ENCODE measurements at places on chromosomes 5 and 9.
A peak's percentile ranks its signal among the peaks of the same experiment; 100 is the strongest.

DNA sequence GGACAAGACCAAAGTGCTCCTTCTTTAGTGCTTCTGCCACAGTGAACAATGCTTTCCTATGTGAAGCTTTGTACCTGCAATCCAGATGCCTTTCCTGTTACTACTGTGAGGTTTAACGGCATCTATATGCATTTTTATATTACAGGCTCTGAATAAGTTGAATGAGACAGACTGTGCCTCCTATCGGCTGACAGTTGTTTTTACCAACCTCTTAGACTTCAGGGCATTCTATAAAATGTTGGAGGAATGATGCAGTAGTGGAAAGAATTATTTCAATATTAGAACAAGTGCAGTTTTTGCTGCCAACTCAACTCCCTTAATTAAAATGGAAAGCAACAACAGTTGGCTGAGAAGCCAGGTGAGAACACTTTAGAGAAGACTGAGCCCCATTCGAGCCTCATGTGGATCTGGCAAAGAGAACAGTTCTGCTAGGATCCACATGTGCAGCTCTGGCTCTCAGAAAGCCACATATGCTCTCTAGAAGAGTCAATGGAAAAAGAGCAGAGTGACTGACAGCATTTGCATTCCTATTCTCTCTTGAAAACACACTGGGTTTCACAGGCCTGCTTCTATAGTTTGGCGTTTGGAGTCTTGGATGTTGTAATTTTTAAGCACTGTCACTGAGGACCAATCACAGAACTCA, 147.5 kb downstream of the LURAP1L start:
- no peaks in the 10 kb centered on the region for H3K27me3 ChIP-seq
- no peaks in the 10 kb centered on the region for H3K36me3 ChIP-seq
- no peaks in the 10 kb centered on the region for H3K4me1 ChIP-seq

- H3K4me1 ChIP-seq: no peaks in the 10 kb centered on the region
- no peak overlapping the region for H3K27ac ChIP-seq
- H3K4me3 ChIP-seq: no peak overlapping the region
- 0 out of 2 replicates have a peak, but pooled peaks cover 1% of the 10 kb centered on the region for H3K27me3 ChIP-seq
- no peaks in the 10 kb centered on the region for H3K36me3 ChIP-seq
Measured at GRCh38 chr5:61651195-61651594, 319.1 kb downstream of the ZSWIM6 start.

- H3K4me1 ChIP-seq: no peaks in the 10 kb centered on the region
- no peak overlapping the region for H3K4me3 ChIP-seq
- no peak for DNase-seq
- H3K27ac ChIP-seq: no peak overlapping the region
Measured at GRCh38 chr9:123217128-123217654, 51.2 kb downstream of the STRBP start.

- H3K4me3 ChIP-seq: no peak within 1 kb of the TSS
- H3K36me3 ChIP-seq: no peaks in the 10 kb centered on the region
- DNase-seq: peak; percentile 5
- no peak within 1 kb of the TSS for H3K27ac ChIP-seq
Measured at GRCh38 chr5:141121563-141121962, at the start of gene PCDHB4. PCDHB4 (plus strand) TSS chr5:141121818; CDS start chr5:141121999, 181 bp downstream.

DNA sequence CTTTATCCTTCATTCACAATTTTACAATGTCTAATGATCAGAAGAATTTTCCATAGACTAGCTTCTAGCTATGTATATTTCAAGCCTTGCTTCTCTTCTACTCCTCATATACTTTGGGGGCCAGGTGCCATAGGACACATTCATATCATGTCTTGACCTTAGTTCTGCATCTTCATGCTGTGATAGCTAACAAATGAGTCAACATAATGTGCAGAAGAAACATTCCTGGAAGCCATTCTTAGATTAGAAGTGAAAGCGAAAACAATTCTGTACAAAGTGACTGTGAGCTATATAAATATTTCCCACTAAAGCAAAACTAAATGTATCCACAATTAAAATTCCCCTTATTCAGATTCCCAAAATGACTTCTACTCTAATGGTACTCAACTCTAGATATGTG, 320.2 kb upstream of the NREP start:
- H3K27ac ChIP-seq: no peak overlapping the region
- H3K27me3 ChIP-seq: no peaks in the 10 kb centered on the region
- H3K4me3 ChIP-seq: no peak overlapping the region
- DNase-seq: no peak
- no peaks in the 10 kb centered on the region for H3K4me1 ChIP-seq

DNA sequence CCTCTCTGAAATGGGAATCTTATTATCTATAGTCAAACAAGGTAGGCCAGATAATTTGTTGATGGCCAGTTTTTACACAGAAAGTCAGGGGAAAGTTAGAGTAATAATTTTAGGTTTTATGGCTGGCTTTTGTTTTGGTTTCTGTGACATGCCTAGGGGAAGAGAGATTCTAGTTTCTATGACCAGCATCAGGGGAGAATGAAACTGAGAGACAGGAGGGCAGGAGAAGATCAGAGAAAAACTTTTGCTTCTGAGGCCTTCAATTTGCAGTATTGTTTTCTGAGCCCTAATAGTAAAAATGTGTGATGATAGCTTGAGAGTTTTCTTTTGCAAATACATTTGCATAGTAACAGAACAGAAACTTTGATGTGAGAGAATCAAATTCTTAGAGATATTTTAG, 564.3 kb downstream of the ZNF608 start:
- H3K4me1 ChIP-seq: no peaks in the 10 kb centered on the region
- no peak for DNase-seq
- no peak overlapping the region for H3K27ac ChIP-seq
- H3K4me3 ChIP-seq: no peak overlapping the region

DNA sequence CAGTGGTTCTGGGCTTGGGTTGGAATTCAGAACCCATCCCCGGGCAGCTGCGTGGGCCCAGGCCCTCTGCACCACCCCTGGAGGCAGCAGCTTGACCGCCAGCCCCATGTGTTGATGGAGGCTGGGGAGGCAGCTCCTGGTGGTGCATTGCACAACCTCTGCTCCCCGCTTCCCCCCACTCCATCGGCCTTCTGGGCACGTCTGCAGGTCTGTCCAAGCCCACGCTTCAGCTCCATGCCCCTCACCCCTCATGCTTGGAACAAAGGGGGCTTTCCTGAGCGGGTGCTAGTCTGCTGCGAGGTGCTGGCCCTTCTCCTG, 1.4 kb downstream of the NCS1 start:
- peaks cover 16% of the 10 kb centered on the region for H3K4me1 ChIP-seq
- H3K36me3 ChIP-seq: no peaks in the 10 kb centered on the region
- H3K27ac ChIP-seq: no peak overlapping the region

GRCh38 chr9:98851730-98852459, 44.4 kb downstream of the GALNT12 start:
- DNase-seq: no peak
- H3K36me3 ChIP-seq: no peaks in the 10 kb centered on the region
- no peak overlapping the region for H3K4me3 ChIP-seq
- no peak overlapping the region for H3K27ac ChIP-seq
- peaks cover 11% of the 10 kb centered on the region for H3K4me1 ChIP-seq

DNA sequence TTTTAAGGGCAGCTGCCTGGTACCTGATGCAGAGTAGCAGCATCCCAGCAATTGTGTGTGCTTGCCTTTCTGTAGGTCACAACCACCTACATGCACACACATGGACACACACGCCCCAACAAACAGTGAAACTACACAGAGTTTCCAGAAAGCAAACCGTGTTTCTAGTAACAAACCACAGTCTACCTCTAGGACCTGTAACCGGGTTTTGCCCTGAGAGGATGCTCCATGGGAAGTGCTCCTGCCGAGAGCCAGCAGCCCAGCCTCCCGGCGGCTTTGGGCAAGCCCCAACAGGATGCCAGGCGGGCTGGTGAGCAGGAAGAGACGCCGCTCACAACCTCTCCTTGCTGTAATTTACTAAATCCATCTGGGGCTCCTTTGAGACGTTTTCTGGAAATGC, 4.1 kb upstream of the TCF7 start:
- H3K27me3 ChIP-seq: peaks cover 28% of the 10 kb centered on the region
- no peak for DNase-seq
- no peak overlapping the region for H3K27ac ChIP-seq
- H3K4me1 ChIP-seq: peaks cover 64% of the 10 kb centered on the region
- no peak overlapping the region for H3K4me3 ChIP-seq

GRCh38 chr5:191036-191948, at the start of gene LRRC14B:
LRRC14B (plus strand) TSS chr5:191495; CDS start chr5:191539, 44 bp downstream.
- no peak within 1 kb of the TSS for H3K27ac ChIP-seq
- no peak within 1 kb of the TSS for H3K4me3 ChIP-seq
- no peaks in the 10 kb centered on the region for H3K27me3 ChIP-seq
- no peaks in the 10 kb centered on the region for H3K36me3 ChIP-seq
- DNase-seq: no peak
- H3K4me1 ChIP-seq: peaks cover 23% of the 10 kb centered on the region

DNA sequence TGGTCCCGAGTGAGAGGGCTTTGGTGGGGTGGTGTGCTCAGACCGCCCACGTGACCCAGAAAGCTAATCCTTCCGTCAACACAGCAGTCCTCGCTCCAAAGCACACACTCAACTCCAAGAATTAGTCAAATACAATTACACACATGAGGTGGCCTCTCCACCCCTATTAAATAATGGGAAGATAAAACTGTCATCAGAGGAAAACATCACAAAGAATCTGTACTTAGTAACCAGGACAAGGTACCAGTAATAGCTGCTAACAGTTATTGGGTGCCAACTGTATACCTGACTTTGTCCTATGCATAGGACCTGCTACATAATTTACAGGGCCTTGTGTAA, 222.8 kb downstream of the HSPA4 start:
- H3K27me3 ChIP-seq: no peaks in the 10 kb centered on the region
- peak; percentile 68 for DNase-seq
- no peak overlapping the region for H3K4me3 ChIP-seq
- no peak overlapping the region for H3K27ac ChIP-seq

- no peak for DNase-seq
- H3K27ac ChIP-seq: no peak overlapping the region
- peaks cover 19% of the 10 kb centered on the region for H3K4me1 ChIP-seq
- H3K4me3 ChIP-seq: no peak overlapping the region
- no peaks in the 10 kb centered on the region for H3K36me3 ChIP-seq
- peaks cover 36% of the 10 kb centered on the region for H3K27me3 ChIP-seq
Measured at GRCh38 chr5:150625831-150626746, 14.4 kb upstream of the SYNPO start.

DNA sequence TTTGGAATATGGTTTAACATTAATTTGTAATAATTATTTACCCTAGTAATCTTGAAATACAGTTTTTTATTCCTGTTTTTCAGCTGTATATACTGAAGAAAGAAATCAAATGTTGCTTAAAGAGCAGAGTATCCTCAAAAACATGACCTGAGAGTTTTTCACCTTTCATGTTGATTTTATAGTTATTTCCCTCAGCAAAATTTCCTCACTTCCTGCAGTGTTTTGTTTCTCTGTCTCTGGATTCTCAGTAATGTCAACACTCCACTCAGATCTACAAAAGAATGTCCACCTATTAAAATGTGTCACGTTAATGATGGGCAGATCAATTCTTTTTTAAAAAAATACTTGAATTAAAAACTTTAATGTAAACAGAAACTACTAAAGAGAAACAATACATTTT, 398.3 kb downstream of the ANXA1 start:
- H3K4me1 ChIP-seq: peaks cover 53% of the 10 kb centered on the region
- peak; percentile 31 for DNase-seq

DNA sequence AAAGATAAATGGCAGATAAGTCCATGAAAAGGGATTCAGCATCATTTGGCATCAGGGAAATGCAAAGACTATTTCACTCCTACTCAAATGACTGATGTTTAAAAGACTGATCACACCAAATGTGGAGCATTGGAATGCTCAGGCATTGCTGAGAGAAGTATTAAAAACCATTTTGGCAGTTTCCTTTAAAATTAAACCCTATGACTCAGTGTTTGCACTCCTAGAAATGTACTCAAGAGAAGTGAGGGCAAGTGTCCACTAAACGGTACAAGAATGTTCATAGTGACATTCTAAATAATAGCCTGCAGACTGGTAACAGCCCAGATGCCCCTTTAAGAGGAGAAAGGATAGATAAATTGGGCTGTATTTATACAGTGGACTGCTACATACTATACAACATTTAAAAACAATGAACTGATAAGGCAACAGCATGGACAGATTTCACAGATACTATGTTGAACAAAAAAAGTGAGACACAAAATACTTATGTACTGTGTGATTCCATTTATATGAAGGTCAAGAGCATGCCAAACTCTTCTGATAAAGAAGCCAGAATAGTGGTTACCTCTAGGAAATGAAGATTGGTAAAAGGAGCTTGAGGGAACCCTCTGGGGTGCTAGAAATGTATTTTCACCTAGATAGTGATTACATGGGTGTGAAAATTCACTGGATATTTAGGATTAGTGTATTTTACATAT, 24.6 kb downstream of the APC start:
- H3K27me3 ChIP-seq: no peaks in the 10 kb centered on the region
- H3K27ac ChIP-seq: no peak overlapping the region
- no peaks in the 10 kb centered on the region for H3K36me3 ChIP-seq
- DNase-seq: no peak
- no peaks in the 10 kb centered on the region for H3K4me1 ChIP-seq
- no peak overlapping the region for H3K4me3 ChIP-seq

GRCh38 chr5:142888469-142889085, 118.4 kb downstream of the ARHGAP26 start:
- no peak overlapping the region for H3K27ac ChIP-seq
- H3K4me1 ChIP-seq: 0 out of 2 replicates have a peak, but pooled peaks cover 7% of the 10 kb centered on the region
- no peaks in the 10 kb centered on the region for H3K27me3 ChIP-seq
- H3K36me3 ChIP-seq: 0 out of 3 replicates have a peak, but pooled peaks cover 10% of the 10 kb centered on the region
- H3K4me3 ChIP-seq: no peak overlapping the region

DNA sequence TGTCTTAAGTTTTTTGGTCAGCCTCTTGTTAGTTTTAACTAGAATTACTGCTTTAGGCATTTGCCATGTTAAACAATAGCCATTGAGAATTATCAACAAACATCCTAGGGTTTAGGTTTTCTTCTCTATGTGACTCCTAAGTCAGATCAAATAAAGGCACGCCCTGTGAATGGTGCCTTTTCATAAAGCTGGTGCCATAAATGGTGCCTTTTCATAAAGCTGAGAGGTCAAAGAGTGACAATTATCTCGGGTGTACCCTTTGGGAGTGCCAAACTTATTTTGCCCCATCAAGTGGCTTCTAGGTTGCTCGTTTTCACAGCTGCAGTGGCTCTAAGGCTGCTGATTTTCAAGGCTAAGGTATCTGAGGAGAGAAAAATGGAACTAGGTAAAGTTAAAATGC, 391.6 kb downstream of the DMRTA1 start:
- no peaks in the 10 kb centered on the region for H3K4me1 ChIP-seq
- no peaks in the 10 kb centered on the region for H3K27me3 ChIP-seq
- no peak overlapping the region for H3K4me3 ChIP-seq
- no peak for DNase-seq

DNA sequence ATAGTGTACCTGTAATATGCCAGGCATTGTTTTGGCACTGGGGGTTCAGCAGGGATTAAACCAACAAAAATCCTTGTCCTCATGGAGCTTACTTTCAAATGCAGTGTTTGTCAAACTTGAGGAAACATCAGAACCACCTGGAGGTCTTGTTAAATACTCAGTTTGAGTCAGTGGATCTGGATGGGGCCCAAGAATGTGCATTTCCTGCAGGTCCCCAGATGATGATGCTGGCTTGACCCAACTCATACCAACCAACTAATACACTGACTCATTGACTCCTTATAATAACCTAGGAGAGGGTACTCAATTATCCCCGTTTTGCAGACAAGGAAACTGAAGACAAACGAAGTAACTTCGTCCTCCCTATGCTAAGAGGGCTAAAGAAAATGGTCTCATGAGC, 11.3 kb downstream of the WWC1 start:
- no peak overlapping the region for H3K27ac ChIP-seq
- peaks cover 36% of the 10 kb centered on the region for H3K4me1 ChIP-seq
- no peak for DNase-seq
- no peaks in the 10 kb centered on the region for H3K27me3 ChIP-seq
- H3K4me3 ChIP-seq: no peak overlapping the region

GRCh38 chr5:74030371-74030770, 404.4 kb downstream of the ARHGEF28 start:
- H3K27ac ChIP-seq: no peak overlapping the region
- H3K4me1 ChIP-seq: no peaks in the 10 kb centered on the region
- no peak for DNase-seq

Data from HepG2 (cell line).